GM23338 (cell line): ENCODE measurements at places on chromosomes 7 and 10.

- DNase-seq: peak; percentile 98
Measured at GRCh38 chr10:3173171-3173878, 743 bp upstream of the PITRM1 start.

DNA sequence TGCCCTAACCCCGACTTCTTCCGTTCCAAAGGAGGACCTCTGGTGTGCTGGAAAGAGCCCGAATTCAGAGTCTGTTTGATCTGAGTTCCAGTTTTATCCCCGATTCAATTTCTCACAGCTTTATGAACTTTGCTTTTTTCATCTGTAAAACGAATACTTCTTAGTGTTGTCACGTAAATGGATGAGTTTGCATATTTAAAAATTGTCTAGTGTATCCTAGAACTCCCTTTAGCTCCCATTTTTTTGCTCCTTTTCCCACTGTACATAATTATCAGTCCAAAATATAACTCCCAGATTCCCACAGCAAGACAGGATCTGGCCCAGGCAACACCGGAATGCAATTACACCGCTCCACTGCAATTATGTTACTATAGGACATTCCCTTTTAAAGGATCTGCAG is 80.7 kb upstream of the ARHGAP21 start:
- DNase-seq: no peak

DNA sequence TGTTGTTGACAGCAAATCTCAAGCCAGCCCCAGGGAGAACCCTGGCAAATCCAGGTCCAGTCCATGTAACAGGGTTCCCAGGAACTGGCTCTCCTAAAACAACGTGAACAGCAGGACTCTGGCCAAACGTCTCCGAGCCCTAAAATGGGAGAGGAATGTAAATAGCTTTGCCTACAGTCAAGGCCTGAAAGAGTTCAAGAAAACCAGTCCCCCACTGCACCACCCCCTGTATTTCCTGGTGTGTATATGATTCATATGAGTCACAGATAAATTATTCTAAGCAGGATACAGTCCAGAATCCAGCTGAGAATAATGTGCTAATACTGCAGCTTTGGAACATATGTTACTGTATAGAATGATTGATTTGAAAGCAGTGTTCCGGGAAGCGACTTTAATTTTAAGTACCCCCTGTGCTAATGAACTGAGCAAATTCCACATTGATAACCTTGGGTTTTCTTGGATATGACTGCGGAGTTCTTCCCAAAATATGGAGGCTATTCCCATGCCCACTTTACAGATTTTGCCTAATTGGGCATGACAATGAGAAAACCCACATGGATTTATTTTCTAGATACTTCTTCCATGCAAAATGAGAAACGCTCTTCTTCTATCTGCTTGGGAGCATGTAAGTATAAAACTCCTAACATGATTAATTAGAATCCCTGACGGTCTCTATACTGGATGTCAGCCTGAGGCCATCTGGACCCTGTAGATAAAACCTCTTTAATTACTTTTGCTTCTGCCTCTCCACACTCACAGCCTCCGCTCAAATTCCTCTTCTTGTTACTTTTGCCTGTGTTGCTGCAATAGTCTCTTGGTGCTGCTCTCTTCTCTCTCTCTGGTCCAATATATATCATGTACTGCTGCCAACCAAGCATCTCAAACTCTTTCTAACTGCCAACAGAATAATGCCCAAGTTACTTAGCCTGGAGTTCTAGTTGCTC is 50.2 kb downstream of the LAMB4 start:
- no peak for DNase-seq

GRCh38 chr10:43292755-43293676 is 26.2 kb upstream of the RASGEF1A start:
- peak; percentile 77 for DNase-seq

GRCh38 chr7:44163591-44163990 is 22.5 kb upstream of the MYL7 start:
- DNase-seq: no peak

- peak; percentile 91 for DNase-seq
Measured at GRCh38 chr10:79347226-79347893, at the start of gene PPIF. TSS of gene PPIF (plus strand) at chr10:79347469. CDS start at chr10:79347549, 80 bp downstream.

DNA sequence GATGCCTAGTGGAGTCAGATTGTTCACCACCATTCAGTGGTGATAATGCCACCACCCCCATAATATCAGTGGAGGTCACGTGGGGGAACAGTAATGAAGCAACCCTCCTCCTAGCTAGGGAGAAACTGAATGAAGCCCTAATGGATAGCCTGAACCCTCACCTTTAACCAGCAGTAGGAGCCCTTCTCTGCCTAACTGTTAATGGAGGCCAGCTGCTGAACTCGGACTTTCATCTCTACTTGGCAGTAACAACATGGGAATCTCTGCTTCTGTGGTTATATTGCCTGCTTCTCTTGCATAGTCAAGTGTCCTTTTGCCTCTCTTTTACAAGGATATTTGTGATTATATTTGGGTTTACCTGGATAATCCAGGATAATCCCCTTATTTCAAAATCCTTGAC is 1097.9 kb downstream of the REEP3 start:
- DNase-seq: peak; percentile 21

- no peak for DNase-seq
Measured at GRCh38 chr7:134462337-134462925, 3.5 kb upstream of the AKR1B1 start.

- DNase-seq: no peak
Measured at GRCh38 chr7:14260011-14260410, 270.5 kb upstream of the ETV1 start.
